ENCODE measurements at places on chromosomes 6 and 20. TPM values are rescaled to one million over a fixed set of nuclear protein-coding genes. Genes with fewer than 3 reads are reported as not detected.

GRCh38 chr6:25064006-25064405, 128.2 kb upstream of the RIPOR2 start:
- no peak for DNase-seq

DNA sequence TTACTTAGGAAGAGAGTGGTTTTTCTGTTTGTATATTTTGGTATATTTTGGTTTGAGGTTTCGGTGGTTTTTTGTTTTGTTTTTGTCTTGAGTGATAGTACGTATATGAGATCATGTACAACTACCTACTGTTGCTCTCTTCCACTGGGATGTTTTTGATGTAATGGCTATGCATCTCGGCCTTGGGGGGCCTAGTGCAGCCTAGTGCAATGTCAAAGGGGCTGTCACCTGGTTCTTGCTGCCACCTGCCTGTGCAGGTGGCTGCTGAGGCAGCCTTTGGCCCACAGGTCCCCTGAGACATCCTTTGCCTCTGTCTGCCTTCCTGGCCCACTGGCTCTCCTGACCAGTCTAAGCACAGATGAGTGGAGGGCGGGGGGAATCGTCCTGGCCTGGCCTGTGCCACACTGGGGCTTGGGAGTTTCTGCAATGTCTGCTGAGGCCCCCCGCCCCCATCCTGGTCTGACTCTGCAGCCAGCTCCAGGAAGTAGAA, 546.6 kb downstream of the CD83 start:
- DNase-seq, result peak; percentile 85

Gene SLC35A1
- 15.6 TPM for total RNA-seq

DNA sequence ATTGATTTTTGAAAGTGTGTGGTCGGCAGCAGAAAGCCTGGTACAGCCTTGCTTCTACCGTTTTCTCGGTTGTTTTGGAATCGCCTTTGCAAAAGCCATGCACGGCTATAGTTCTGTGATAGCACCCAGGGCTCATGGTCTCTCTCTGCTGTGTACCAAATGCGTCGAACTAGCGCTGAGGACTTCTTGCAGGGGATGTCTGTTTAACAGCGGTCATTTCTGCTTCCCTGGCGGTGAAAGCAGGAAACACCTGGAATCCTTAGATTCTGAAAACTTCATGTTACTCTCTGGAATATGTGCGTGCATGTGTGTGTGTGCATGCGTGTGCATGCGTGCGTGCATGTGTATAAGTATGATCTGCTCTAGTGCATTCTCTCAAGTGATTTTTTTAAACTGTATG, 26.1 kb upstream of the GCNT2 start:
- no peak for DNase-seq

GRCh38 chr6:52517502-52518278, 59.2 kb downstream of the TRAM2 start:
- no peak for DNase-seq

Measured in B cell (primary cell).